EL (cell line): ENCODE measurements at places on chromosomes 12 and 14.

- no peak for DNase-seq
Observed at GRCh38 chr14:80223696-80224465, 12.6 kb upstream of the DIO2 start.

DNA sequence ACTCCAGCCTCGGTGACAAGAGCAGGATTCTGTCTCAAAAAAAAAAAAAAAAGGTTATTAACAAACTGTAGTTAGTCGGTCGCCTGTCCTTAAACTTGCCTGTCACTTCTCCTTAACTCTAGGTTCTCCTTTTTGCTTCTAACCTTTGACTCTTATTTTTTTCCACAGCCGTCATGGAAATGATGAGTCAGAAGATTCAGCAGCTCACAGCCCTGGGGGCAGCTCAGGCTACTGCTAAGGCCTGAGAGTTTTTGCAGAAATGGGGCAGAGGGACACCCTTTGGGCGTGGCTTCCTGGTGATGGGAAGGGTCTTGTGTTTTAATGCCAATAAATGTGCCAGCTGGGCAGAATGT, 418 bp upstream of the MYG1 start:
- DNase-seq = peak; percentile 88

DNA sequence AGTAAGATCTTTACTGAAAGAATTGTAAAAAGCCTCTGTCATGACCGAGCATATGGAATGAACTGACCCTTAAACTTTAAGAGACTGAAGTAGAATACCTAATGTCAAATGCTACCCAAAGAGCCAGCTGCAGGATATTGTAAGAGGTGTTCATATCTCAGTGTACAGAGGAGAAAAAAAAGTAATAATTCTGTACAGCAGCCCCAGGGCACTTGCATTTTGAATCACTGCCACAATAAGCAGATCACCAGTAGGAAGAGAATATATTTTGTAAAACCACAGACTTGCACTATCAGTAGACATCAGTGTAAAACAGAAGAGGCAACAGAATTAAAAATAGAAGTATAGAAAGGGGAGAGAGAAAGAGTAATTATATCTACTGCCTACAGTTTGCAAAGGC, 162.6 kb downstream of the PPFIA2 start:
- DNase-seq = no peak

DNA sequence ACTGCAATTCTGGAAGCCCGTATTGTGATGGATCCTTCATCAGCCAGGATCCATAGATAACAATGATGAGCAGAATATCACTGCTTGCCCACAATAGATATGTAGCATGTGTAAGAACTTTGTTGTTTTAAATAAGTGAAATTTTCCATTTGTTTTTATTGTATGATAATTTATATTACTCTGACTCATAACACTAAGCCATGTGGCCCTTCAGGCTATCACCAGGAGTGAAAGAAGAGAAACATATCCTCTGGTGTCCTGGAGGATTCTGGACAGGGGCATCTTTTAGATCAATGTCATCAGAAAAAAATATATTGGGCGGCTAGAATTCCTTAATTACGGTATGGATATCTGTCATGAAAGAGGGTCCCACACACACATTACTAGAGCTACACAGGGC, 167.5 kb downstream of the SLC6A15 start:
- no peak for DNase-seq

DNA sequence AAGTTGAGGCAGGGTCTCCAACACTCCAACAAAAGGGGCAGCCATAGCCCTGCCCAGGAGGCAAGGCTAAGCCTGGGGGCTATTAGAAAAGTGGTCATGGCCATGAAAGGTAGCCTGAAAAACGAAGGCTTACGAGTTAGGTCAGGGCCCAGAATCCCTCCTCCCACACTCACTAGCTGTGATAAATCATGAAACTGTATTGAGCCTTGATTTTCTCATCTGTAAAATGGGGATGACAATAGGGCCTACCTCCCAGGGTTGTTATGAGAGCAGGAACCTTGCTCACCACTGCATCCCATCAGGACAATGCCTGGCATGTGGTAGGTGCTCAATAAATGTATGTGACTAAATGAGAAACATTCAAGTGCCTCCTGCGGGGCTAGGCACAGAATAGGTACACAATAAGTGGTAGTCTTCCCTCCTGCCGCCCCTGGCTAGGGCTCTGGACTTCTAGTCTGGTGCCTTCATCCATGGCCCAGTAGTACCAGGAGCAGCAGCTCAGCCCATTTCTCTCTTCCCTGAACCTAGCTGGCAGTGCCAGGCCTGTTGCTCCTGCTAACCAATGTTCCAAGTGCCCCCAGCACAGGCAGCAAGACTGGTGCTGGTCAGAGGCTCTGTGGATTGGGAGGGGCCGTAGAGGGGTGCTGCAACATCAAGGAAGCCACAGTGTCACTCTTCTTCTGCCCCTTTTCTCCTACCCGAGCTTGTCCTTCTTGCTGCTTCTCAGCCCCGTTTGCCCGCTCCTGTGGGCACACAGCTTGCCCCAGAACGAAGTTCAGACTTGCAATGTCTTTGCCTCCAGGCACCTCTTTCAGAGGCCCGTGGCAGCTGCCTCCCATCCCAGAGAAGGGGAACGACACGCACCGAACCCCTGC, 7.8 kb downstream of the PGF start:
- no peak for DNase-seq

DNA sequence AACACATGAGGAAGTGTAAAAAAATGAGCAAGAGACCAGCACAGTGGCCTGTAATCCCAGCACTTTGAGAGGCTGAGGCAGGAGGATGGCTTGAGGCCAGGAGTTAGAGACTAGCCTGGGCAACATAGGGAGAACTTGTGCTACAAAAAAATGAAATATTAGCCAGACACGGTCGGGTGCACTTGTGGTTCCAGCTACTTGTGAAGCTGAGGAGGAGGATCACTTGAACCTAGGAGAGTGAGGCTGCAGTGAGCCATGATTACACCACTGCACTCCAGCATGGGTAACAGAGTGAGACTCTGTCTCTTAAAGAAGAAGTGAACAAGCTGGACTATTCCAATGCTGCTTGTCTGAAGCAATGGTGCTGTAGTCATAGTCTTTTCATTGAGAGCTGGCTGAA, 36.3 kb upstream of the MAP3K9 start:
- DNase-seq = no peak

- DNase-seq = no peak
Observed at GRCh38 chr12:104023710-104024109, 26.3 kb downstream of the GLT8D2 start.

- no peak for DNase-seq
Observed at GRCh38 chr14:24135584-24135833, 485 bp upstream of the PSME1 start.

GRCh38 chr12:108526482-108527165, 11.5 kb downstream of the FICD start:
- DNase-seq = peak; percentile 44

DNA sequence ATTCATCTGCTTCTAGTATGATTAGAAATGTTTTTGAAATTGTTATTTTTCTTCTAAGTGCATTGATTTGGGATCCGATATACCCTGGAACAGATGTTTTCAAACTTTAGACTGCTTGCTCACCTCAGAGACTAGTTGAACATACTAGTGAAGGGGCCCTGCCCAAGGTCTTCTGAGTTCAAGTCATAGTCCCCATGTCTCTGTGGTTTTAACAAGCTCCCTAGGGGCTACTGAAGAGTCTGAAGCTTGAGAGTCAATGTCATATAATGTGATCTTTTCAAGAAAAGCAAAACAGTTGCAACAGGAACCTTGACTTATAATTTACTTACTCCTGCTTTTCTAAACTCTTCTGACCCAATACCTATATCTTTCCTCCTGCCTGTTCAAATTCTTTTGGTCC, 7.5 kb upstream of the UBE2N start:
- no peak for DNase-seq

DNA sequence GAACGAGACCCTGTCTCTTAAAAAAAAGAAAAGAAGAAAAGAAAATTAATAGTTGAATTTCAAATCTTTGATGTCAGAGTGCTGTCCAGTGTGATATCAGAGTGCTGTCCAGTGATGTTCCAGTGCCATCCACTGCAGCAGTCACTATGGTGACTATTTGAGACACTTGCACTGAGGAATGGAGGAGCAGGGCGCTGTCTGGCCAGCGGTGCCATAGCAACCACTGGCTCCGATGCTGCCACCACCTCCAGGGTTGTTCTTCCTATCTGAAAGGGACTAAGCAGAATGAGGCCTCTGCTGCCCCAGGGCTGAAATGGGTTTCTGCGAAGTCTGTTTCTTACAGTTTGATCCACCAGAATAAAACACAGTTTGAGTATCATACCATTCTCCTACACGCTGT, 272.9 kb downstream of the NUAK1 start:
- DNase-seq = no peak

GRCh38 chr14:42565556-42565955, 958.9 kb downstream of the LRFN5 start:
- no peak for DNase-seq

- peak; percentile 76 for DNase-seq
Observed at GRCh38 chr12:93918262-93918661, 230.1 kb upstream of the PLXNC1 start.

- no peak for DNase-seq
Observed at GRCh38 chr14:38611928-38612327, 356.0 kb upstream of the CLEC14A start.

DNA sequence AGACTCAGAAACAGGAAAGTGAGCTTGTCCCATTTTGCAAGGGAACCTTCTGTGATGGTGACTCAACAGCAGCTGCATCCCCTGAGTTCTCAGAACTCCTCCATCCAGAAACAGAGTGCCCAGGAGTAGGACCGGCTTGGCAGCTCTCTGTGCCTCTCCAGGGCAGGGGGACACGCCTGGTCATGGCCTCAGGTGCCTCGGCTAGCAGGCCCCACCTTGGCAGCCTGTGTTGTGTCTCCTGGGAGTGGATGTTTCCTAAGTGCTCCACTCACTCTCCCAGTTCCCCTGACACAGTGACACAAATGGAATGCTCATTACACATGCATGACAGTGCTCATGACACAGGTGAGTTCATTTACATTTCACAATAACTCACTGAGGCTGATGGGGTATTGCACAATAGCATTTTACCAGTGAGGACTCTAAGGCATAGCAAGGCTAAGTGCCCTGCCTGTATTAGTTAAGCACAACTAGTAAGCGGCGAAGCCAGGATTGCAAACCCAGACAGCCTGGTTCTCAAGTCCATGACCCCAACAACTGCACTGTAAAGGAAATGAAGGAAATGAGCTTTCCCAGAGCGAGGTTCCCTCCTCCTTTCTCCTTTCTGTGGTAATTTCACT, 47.4 kb downstream of the CALM1 start:
- no peak for DNase-seq

GRCh38 chr12:105667973-105668743, 337.7 kb downstream of the C12orf75 start:
- no peak for DNase-seq

DNA sequence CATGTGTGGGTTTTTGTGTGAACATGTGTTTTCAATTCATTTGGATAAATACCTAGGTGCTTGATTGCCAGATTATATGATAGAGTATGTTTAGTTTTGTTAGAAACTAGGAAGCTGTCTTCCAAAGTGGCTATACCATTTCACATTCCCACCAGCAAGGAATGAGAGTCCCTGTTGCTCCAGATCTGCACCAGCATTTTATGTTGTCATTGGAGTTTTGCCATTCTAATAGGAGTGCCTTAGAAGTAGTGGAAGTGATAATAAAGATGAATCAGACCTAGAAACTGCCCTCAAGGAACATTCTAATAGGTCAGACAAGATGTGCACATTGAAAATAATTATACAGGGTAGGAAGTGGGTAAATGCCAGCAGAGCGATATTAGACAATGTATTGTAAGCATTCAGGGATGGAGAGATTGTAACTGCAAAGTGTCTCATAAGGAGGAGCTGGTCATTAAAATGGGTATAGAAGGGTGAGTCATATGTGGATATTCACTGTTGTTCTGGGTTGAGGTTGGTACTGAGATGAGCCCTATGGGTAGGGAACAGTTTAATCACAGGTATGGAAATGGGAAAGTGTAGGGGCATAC, 71.4 kb downstream of the MNAT1 start:
- peak; percentile 86 for DNase-seq

DNA sequence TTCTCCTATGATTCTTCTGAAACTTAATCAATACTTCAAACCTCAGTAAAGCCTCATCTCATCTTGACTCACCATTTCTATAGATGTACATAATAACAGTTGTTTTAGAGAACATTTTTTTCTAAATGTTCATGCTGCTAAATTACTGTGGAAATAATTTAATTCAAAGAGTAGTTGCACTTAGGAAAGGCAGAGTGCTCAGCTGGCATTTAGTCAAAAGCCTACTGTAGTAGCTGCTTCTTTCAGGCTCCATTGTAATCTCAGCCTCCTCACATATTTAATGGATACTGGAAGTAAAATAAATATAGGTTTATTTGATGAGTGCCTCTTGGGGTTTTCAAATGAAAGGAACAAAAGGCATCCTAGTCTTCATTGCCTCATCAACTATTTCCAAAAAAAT, 325.0 kb downstream of the CCER1 start:
- no peak for DNase-seq

- no peak for DNase-seq
Observed at GRCh38 chr12:22064968-22065367, 18.9 kb downstream of the CMAS start.

DNA sequence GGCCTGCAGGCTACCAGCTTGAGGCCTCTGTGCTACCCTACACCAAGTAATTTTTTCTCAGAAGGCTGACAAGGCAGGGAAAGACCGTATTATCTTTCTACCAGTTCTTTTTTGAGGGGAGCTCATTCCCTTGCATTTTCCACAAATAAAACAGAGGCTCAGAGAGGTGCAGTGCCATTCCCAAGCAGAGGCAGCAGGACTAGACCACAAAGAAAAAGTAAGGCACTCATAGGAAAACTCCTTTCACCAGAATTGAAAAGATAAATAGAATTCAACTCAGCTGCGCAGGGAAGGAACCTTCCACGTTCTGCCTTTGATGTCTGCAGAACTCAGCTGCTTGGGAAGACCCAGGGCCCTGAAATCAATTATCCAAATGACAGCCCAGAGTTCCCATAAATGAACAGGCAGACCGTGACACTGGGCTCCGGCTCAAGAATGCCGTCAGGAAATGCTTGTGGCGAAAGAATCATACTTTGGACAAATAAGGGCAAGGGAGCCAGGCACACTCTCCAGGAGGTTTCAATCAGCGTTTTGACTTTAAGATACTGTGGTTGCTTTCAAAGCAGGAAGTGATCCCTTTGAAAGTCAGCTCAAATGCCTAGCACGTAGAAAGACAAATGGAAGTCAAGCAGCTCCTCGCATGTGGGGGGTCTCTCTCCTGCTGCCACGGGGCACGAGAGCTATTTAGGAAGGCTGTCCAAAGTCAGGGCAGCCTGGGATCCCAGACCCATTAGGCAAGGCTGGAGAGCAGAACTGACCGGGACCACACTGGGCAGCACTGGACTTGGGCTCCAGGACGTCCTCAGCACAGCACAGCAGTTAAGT, 14.0 kb downstream of the KCTD10 start:
- peak; percentile 98 for DNase-seq

GRCh38 chr12:68581926-68582325, 28.8 kb upstream of the RAP1B start:
- no peak for DNase-seq

GRCh38 chr12:108468196-108468968, 46.7 kb upstream of the FICD start:
- DNase-seq = peak; percentile 24

DNA sequence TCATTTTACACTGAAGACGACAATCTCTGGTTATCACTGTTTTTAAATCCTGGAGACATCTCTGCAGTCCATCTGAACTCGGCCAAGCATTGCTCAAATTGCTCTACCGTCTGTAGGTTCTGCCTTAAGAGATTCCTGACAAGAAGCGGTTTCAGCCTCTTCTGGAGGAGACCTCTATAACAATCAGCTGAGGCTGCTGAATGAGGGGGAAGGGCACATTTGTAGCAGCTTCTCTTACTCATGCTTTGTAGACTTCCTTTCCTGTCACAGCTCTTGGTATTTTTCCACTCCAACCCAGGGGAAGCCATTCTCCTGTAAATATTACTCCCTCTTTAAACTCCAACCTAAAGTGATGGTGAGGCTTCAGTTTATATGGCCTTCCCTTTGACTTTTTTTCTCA, 3.0 kb downstream of the ARG2 start:
- DNase-seq = peak; percentile 83
